Stimulated activated naive B cell treated with anti-CD40 and anti-IgM and Interleukin-4, amounts not matched to agents 10 μg/mL and 1 μg/mL and 100 μg/mL, for 72 hours (primary cell): ENCODE measurements at places on chromosomes 12 and 14.

- H3K27ac ChIP-seq: no peak overlapping the region
- no peaks in the 10 kb centered on the region for H3K4me1 ChIP-seq
- H3K4me3 ChIP-seq: no peak overlapping the region
- no peaks in the 10 kb centered on the region for H3K27me3 ChIP-seq
Observed at GRCh38 chr12:85794531-85794930, 41.7 kb downstream of the RASSF9 start.

DNA sequence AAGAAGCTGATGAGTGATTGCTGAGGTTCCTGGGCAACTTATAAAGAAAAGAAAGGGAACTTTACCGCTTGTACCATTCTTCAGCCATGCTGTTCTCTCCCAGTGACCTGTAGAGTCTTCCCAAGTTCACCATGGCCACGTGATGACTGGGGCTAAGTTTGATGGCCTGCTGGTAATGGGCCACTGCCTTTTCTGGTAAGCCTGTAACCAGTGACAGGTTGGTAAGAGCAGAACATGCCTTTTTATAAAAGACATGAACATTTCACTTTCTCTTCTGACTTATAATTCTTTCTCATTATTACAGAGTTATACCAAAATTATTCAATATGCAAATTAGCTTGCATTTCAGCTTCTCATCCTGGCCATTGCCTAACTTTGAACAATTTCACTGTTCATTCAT is 20.9 kb upstream of the OVCH1 start:
- H3K4me3 ChIP-seq: no peak overlapping the region
- H3K27ac ChIP-seq: no peak overlapping the region
- H3K36me3 ChIP-seq: no peaks in the 10 kb centered on the region
- H3K4me1 ChIP-seq: no peaks in the 10 kb centered on the region
- peaks cover 14% of the 10 kb centered on the region for H3K27me3 ChIP-seq
- DNase-seq: no peak

DNA sequence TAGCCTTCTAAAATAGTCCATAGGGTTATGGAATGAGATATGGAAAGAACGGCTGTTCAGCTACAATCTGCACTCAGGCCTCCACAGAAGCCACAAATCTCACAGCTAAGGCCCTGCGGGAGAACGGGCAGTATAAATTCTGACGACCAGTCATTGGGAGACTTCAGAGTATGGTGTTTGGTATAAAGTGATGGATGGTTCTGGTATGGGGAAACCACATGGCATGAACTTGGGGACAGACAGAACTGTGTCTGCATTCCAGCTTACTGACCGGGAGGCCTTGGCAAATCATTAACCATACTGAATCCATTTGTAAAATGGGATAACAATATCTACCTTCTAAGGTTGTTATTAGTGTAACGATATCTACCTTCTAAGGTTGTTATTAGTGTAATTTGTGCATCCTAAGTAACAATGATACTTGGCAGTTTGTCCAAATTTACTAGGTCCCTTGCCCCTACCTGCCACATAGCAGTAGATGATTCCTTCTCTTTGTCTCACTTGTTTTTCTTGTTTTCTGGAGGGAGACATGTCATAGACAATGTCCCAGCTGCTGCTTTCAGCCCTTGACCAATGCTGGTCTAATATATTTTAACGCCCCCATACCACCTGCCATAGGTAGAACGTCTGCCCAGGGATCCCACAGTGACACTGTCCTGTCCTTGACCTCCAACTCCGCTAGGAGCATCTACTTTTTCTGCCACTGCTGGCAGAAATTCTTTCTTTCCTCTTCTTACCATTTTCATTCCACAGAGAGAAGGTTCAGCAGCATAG is 6.8 kb downstream of the CDKL1 start:
- H3K36me3 ChIP-seq: no peaks in the 10 kb centered on the region
- H3K4me3 ChIP-seq: no peak overlapping the region
- DNase-seq: no peak

GRCh38 chr14:102819176-102819628 is 42.0 kb downstream of the TRAF3 start:
- peak overlapping the region; percentile 91 for H3K27ac ChIP-seq
- H3K27me3 ChIP-seq: no peaks in the 10 kb centered on the region
- H3K4me1 ChIP-seq: peaks cover 51% of the 10 kb centered on the region
- H3K4me3 ChIP-seq: peak overlapping the region; percentile 62
- H3K36me3 ChIP-seq: peaks cover 47% of the 10 kb centered on the region
- DNase-seq: peak; percentile 53

- DNase-seq: peak; percentile 32
- no peaks in the 10 kb centered on the region for H3K36me3 ChIP-seq
- H3K4me1 ChIP-seq: peaks cover 5% of the 10 kb centered on the region
Observed at GRCh38 chr12:107912421-107913004, 138.0 kb downstream of the ASCL4 start.

DNA sequence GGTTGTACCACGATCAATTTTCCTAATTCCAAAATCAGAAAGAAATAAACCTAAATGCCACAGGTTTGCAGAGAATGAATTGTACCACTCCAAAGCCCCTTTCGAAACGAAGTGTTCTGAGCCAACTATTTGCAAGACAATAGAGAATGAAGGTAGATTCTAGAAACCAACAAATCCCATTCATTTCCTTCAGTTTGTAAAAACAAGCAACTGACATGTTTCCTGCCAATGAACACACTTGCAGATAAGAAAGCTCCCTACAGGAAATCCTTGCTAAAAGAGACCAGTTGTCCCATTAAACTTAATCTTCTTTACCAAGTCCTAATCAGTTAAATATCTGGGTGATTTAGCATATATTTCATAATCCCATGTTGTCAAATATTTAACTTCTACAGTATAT is 198.4 kb upstream of the FOXN3 start:
- no peak overlapping the region for H3K4me3 ChIP-seq
- DNase-seq: no peak
- peaks cover 40% of the 10 kb centered on the region for H3K4me1 ChIP-seq
- H3K27me3 ChIP-seq: no peaks in the 10 kb centered on the region
- peaks cover 29% of the 10 kb centered on the region for H3K36me3 ChIP-seq
- peak overlapping the region; percentile 20 for H3K27ac ChIP-seq

- no peaks in the 10 kb centered on the region for H3K36me3 ChIP-seq
- no peak for DNase-seq
- H3K4me1 ChIP-seq: peaks cover 3% of the 10 kb centered on the region
- H3K27ac ChIP-seq: no peak overlapping the region
Observed at GRCh38 chr12:52310622-52311284, 10.4 kb downstream of the KRT83 start.

DNA sequence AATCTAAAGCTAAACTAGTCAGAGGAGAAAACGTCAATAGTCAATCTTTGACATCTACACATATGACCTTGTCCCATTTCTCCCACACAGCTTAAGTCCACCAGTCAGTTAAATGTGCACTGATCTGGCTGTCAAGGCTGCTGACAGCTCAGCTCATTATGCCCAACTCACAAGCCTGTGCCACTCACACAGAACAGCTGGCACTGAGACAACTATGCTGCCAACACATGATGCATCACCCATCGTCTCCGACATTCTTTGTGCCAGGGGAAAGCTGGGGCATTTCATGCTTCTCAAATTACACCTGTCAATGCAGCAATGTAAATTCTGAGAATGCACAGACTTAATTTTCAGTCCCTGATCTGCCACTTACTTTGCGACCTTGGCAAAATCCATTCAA is 25.3 kb downstream of the GNS start:
- peaks cover 52% of the 10 kb centered on the region for H3K36me3 ChIP-seq
- no peak for DNase-seq

DNA sequence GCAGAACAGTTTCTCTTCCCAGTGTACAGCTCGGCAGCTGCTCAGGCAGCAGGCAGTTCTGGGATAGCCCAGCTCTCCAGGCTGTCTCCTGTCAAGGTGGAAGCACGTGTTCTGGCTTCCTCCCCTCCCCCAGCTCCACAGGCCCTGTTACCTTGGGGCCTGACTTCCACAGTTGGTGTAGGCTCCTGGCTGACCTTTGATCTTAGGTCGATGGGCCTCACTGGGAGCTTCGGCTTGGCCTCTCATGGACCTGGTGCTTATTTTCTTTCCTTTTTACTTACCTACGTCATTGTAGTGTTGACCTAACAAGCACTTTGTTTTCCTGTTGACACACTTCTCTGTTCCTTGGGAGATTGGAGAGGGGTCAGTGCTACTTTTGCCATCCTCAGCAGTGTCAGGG is 17.0 kb downstream of the DLST start:
- no peak overlapping the region for H3K4me3 ChIP-seq
- peaks cover 17% of the 10 kb centered on the region for H3K4me1 ChIP-seq
- H3K36me3 ChIP-seq: peaks cover 72% of the 10 kb centered on the region
- no peak for DNase-seq
- no peaks in the 10 kb centered on the region for H3K27me3 ChIP-seq

DNA sequence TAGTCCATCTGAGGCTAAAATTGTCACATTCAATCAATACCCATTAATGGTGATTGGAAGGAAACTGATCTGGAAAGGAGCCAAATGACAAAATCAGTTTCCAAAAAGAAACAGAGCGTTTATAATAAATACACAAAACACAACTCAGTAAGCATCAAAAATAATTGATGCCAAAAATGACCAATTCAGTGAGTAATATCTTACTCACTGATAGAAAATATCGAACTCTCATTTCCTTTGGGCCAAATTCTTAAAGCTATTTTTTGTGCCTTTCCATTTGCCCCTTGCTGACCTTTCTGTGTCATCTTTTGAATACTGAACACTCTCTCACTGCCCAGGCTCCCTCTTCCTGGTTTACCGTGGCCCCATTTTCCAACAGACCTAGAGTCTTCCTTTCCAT is 22.5 kb upstream of the ATP2B1 start:
- peaks cover 15% of the 10 kb centered on the region for H3K36me3 ChIP-seq
- H3K4me3 ChIP-seq: no peak overlapping the region
- H3K27me3 ChIP-seq: no peaks in the 10 kb centered on the region

DNA sequence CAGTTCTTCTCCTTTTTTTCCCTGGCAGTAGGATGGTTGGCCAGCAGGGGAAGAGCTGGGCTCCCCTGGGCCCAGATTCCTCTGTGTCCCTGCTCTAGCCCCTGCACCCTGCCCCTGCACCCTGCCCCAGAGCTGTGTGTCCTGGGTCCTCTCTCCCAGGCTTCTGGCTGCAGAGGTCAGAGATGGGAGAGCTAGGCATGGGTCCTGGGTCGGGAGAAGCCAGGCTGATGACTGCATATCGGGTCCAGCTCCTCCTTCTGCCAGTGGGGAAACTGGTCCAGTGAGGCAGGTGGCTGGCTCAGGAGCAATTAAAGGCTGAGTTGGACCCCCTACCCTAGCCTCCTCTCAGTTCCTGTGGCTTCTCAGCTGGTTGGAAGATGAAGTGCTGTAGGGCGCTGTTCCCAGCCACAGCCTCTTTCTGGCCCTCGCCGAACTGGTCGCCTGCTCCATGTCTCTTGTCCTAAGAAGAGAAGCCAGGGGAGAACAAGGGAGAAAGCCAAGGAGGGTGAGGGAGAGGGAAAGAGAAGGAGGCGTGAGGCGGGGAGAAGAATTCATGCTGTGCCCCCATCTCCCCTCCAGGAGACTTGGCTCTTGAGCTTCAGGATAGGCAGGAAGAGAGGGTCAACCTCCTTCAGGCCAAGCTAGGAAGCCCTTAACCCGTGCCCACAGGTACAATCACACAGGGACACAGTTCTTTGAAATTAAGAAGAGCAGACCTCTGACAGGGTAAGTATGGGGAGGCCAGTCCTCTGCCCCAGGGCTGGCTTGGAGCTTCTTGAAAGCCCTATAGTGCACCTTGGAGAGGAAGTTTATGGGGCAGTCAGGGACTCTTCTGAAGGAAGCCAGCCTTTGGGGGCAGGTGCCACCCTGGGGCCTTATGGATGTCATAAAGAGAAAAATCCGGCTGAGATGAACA is 9.5 kb downstream of the VASH1 start:
- no peak overlapping the region for H3K27ac ChIP-seq
- H3K27me3 ChIP-seq: peaks cover 9% of the 10 kb centered on the region
- no peaks in the 10 kb centered on the region for H3K36me3 ChIP-seq
- H3K4me3 ChIP-seq: no peak overlapping the region
- peaks cover 46% of the 10 kb centered on the region for H3K4me1 ChIP-seq
- DNase-seq: no peak

GRCh38 chr12:120557589-120557988 is 23.4 kb downstream of the RNF10 start:
- no peaks in the 10 kb centered on the region for H3K27me3 ChIP-seq
- no peak for DNase-seq
- H3K36me3 ChIP-seq: peaks cover 24% of the 10 kb centered on the region
- H3K27ac ChIP-seq: peak overlapping the region; percentile 17
- H3K4me1 ChIP-seq: no peaks in the 10 kb centered on the region
- H3K4me3 ChIP-seq: no peak overlapping the region

DNA sequence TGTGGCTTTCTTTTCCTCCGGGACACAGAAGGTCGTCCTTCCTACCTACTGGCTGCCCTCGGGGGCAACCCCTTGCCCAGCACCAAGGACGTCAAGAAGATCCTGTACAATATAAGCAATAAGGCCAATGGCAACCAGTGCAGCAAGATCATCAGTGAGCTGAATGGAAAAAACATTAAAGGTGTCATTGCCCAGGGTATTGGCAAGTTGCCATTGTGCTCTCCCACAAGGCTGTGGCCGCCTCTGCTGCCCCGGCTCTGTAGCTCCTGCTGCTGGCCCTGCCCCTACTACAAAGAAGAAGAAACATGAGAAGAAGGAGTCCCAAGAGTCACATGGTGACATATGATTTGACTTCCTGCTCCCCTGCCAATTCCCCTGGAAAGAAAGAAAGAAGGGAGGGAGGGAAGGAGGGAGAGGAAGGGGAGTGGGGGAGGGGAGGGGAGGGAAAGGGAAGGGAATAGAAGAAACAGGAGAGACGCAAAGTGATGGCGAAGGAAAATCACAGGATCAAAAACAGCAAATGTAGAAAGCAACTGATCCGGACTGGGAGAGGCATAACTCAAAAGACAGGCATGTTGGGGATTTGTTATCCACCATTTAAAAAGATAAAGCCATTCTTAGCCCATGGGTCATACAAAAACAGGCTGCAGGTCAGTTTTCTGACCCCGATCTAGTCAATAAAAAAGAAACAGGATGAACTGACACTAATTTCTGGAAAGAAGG is 61.3 kb upstream of the RESF1 start:
- H3K27me3 ChIP-seq: no peaks in the 10 kb centered on the region
- peak overlapping the region; percentile 96 for H3K27ac ChIP-seq
- H3K36me3 ChIP-seq: peaks cover 51% of the 10 kb centered on the region

DNA sequence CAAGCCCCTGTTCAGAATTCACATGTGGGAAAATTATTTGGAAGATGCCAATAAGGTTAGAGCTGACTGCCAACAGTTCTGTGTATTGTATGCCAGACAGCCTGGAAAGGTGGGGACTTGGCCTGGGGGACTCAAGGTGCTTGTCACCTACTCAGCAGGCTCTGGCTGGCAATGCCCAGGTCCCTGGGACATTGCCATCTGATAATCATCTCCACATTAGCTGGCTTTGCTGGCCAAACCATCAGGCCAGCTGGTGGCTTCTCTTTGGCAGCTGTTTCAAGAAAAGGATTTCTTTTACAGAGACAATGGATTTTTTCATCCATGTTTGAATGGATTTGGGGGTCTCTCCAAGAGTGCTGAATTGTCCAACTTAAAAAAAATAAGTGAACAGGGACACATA is 165.2 kb downstream of the BRMS1L start:
- H3K36me3 ChIP-seq: no peaks in the 10 kb centered on the region
- no peaks in the 10 kb centered on the region for H3K27me3 ChIP-seq
- no peak for DNase-seq
- no peaks in the 10 kb centered on the region for H3K4me1 ChIP-seq
- no peak overlapping the region for H3K27ac ChIP-seq
- H3K4me3 ChIP-seq: no peak overlapping the region
